ENCODE measurements at places on chromosomes 13 and 19. TPM values are rescaled to one million over a fixed set of nuclear protein-coding genes. Genes with fewer than 3 reads are reported as not detected.

CABP5 gene
- not detected for total RNA-seq

DNA sequence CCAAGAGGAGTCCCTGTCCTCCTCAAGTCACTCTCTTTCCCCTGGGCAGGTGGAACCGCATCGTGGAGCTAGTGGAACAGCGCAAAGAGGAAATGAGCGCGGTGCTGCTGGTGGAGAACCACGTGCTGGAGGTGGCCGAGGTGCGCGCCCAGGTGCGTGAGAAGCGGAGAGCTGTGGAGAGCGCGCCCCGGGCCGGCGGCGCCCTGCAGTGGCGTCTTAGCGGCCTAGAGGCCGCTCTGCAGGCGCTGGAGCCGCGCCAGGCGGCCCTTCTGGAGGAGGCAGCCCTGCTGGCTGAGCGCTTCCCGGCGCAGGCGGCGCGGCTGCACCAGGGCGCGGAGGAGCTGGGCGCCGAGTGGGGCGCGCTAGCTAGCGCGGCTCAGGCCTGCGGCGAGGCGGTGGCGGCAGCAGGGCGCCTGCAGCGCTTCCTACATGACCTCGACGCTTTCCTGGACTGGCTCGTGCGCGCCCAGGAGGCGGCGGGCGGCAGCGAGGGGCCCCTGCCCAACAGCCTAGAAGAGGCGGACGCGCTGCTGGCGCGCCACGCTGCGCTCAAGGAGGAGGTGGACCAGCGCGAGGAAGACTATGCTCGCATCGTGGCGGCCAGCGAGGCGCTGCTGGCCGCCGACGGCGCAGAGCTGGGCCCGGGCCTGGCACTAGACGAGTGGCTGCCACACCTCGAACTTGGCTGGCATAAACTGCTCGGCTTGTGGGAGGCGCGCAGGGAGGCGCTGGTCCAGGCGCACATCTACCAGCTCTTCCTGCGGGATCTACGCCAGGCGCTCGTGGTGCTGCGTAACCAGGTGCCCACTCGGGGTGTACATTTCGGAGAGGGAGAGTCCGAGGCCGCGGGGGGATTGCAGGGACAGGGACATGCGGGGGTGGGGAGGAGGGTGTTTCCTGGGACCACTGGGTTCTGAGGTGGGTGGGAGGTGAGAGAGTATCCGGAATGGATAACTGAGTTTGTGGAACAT lies 52.8 kb downstream of the SPTBN4 start:
- DNase-seq: no peak

RASIP1 gene
- total RNA-seq: not detected

DNA sequence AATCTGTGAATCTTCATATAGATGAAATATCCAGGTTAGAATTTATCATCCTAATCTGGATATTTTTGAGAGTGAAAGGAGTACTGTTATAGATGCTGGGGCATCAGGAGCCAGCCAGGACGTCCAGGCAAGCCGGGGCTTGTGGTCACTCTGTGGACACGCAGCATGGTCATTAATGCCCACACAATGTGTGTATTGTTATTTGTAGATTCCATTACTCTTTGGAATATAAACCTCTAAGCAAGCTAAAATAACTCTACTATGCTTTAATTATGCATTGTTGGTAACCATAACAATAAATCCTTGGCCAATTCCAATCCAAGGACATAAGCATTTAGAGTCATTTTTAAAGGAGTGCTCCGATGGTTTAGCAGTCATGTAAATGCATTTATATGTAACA lies 137.9 kb downstream of the TM9SF2 start:
- no peak for DNase-seq

DNA sequence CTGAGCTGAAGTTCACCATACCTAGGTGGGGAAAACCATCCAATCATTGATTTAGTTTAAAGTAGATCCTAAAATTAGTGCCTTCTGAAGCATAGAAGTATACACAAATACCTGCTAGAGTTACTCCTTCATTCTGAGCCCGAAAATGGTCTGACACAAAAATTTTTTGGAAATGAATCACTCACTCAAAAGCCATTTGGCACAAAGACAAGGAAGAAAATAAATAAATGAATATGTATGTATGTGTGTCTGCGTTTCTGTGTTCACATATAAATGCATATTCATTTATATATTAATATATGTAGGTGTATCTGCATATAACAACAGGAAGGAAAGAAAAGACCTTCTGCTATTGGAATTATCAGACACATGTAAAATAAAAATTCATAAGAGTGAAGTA lies 614.4 kb upstream of the PCDH9 start:
- DNase-seq: no peak

GRCh38 chr13:48590141-48590901 lies 57.4 kb upstream of the RCBTB2 start:
- DNase-seq: no peak

- no peak for DNase-seq
Measured at GRCh38 chr19:2458054-2458453, 1.3 kb upstream of the LMNB2 start.

- DNase-seq: no peak
Measured at GRCh38 chr13:112947796-112948195, 21.2 kb upstream of the MCF2L start.

DHX34 gene
- 25.9 TPM for total RNA-seq

DNA sequence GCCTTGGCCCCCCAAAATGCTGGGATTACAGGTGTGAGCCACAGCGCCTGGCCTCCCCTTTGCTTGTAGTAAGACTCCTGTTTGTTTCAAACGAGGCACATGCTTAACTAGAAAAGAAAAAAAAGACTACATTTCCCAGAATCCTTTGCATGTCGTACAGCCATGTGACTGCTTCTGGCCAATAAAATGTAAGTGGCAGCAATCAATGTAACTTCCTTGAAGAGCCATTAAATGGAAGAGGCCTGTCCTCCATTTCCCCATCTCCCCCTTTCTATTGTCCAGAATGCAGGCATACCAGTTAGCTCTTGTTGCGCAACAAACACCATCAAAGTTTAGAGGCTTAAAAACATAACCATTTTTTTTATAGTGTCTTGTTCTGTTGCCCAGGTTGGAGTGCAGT lies 10.4 kb upstream of the GPR32 start:
- peak; percentile 75 for DNase-seq

DNA sequence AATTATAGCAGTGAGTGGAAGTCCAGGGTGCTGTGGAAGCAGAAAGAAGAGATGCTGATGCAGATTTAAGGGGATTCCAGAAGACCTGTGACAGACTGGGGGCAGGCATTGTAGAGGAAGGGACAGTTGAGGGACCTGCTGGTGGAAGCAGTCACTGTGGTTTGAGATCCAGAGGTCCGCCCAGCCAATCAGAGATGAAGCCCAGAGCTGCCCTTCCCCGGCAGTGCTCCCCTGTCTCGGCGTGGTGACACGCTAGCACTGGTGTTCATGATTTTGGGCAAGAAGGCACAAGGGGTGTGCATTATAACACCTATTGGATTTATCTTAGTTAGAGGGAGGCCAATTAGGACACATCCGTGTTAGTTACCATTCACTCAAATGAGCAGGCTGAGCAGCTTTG lies 16.1 kb downstream of the TNFRSF19 start:
- DNase-seq: no peak

LGALS4 gene
- total RNA-seq: 0.11 TPM

PRSS57 gene
- not detected for total RNA-seq

DNA sequence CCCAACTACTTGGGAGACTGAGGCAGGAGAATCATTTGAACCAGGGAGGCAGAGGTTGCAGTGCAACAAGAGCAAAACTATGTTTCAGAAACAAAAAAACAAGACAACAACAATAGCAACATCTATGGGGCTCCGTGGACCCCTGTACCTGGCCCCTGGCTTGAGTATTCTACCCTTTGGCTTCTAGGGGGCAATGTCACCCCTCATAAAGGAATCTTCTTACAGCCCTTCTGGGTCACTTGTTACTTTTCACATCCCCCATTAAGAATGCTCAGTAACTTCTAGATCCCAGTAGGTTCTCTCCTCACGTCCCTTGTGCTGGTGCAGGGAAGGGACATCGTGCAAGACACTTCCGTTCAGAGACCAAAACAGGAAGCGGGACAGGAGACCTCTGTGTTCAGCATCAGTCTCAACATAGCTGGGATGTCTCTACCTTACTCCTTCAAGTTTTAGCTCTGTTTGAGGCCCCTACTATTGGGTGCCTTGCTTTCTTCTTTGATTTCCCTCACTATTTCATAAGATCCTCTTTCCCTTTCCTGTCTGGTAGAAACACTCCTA lies 218.1 kb upstream of the ARGLU1 start:
- no peak for DNase-seq

CDX2 gene
- total RNA-seq: not detected

DNA sequence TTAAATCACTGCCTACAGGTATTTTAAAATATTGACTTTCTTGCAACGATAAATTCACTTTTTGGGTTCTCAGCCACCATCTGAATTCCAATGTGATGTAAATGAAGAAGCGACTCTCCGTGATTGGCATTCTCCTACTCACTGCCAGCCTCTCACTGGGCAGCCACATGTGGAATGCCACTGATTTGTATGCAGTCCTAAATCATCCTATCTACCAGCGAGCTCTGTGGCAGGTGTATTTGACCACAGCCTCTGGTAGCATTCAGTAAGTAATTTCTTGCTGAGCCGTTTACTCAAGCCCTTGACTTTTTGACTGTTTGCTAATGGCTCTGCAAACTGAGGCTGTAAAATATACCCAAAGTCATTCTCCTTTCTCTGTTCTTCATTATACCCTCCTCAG lies 559.0 kb upstream of the SLC10A2 start:
- DNase-seq: no peak

GRCh38 chr19:3469638-3470499 lies 10.5 kb downstream of the SMIM24 start:
- no peak for DNase-seq

- no peak for DNase-seq
Measured at GRCh38 chr13:99464441-99464949, 36.8 kb upstream of the TM9SF2 start.

DNA sequence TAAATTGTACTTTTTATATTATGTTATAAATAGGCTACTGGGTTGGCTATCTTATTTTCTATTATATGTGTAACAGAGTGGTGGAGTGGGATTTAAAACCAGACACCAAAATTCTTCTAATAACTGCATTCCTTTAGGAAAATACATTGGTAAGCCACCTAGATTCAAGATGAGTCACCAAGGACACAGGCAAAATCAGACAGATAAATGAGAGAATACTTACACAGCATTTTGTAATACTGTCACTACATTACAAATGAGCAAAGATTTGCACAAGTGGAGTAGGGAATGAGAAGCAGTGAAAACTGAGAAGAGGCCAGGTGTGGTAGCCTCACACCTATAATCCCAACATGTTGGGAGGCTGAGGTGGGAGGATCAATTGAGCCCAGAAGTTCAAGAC lies 6.2 kb upstream of the SPART start:
- no peak for DNase-seq

SYNE4 gene
- not detected for total RNA-seq

ATCAY gene
- total RNA-seq: not detected

FLT3LG gene
- 6.8 TPM for total RNA-seq

DNA sequence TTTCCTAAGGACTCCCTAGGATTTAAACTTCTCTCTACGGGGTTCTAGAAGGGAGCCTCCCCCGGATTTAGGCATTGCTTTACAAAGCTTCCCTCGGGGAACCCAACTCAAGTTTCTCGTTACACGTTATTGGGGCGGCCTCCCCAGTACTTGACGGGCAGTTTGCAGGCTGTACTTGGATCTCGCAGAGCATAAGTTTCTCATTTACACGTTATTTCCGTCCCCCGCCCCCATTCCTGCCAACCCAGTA lies 584 bp downstream of the SMG9 start:
- DNase-seq: no peak

UBE2L5 gene
- total RNA-seq: not detected

SHC2 gene
- 0.03 TPM for total RNA-seq

NXNL1 gene
- not detected for total RNA-seq

PRKCG gene
- not detected for total RNA-seq
